ENCODE measurements at places on chromosomes 2 and 18.

- DNase-seq, result no peak
These were observed 32.7 kb downstream of the VSNL1 start for GRCh38 chr2:17573085-17573803.

DNA sequence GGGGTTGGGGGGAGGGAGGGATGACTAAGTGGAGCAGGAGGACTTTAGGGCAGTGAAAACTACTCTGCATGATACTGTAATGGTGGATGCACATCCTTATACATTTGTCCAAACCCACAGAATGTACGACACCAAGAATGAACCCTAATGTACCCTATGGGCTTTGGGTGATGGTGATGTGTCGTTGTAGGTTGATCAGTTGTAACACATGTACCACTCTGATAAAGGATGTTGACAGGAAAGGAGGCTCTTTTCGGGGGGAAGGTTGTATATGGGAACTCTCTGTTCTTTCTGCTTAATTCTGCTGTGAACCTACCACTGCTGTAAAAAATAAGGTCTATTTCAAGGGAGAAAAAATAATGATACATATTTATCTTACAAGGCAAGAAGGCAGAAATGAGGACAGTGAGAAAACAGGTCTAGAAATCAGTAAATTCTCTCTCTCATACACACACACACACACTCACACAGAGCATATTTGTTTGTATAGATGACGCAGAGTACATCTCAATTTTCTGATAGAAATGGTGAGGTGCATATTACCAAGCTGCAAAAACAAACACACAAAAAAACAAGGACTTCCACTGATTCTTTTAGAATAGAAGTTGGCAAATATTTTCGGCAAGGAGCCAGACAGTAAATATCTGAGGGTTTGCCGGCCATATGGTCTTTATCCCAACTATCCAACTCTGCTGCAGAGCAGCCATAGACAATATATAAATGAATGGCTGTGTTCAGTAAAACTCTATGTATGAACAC, 20.2 kb downstream of the FAM124B start:
- DNase-seq, result no peak

DNA sequence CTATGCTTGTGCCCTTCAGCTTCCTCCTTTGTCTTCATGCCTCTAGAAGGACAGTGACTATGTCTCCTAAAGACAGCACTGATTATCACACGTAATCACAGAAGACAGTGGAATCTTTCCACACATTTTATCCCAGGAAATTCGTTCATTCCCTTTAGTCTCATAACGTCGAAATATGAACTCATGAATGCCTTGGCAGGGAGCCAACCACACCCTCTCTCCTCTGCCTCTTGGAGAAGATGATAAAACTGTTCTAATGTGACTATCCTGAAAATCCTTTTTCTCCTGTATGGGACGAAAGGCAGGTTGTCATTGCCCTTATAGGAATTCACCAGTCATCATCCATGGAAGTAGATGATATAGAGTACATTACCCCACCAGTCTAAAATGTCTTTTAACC, 726.6 kb upstream of the FANCL start:
- DNase-seq, result no peak

GRCh38 chr2:150625303-150625702, 137.8 kb upstream of the RND3 start:
- no peak for DNase-seq

- no peak for DNase-seq
These were observed 64.4 kb upstream of the RAPH1 start for GRCh38 chr2:203599509-203599908.

DNA sequence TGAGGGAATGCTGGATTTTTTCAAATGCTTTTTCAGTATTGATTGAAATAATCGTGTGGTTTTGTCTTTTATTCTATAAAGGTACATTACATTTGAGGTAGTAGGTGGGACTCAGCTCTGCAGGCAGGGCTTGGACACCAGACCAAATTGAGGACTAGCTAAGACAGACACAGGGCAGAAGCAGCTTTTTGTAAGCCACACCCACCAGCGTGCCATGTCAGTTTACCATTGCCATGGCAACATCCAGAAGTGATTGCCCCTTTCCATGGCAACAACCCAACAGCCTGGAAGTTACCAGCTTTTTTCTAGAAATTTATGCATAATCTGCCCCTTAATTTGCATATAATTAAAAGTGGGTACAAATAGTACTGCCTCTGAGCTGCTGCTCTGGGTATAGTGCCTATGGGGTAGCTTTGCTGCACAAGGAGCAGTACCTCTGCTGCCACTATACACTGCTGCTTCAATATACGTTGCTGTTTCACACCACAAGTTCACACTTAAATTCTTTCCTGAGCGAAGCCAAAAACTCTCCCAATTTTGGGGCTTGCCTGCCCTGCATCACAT, 23.6 kb upstream of the VWA3B start:
- DNase-seq, result no peak

GRCh38 chr2:191166111-191166755, 15.4 kb upstream of the STAT4 start:
- DNase-seq, result no peak

DNA sequence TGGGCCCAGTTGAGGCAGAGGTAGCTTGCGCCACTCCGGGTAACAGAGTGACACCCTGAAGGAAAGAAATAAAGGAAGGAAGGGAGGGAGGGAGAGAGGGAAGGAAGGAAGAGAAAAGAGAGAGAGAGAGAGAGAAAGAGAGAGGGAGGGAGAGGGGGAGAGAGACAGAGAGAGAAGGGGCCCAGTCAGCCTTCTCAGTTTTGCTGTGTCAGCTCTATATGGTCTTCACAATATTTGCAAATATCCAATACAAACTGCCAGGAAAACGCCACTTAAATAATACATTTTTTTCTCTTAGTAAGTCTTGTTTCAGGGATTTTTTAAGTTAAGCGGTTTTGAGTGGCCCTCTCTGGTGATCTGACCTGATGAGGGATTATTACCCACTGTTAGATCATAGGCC, 5.6 kb upstream of the CHMP1B start:
- no peak for DNase-seq

DNA sequence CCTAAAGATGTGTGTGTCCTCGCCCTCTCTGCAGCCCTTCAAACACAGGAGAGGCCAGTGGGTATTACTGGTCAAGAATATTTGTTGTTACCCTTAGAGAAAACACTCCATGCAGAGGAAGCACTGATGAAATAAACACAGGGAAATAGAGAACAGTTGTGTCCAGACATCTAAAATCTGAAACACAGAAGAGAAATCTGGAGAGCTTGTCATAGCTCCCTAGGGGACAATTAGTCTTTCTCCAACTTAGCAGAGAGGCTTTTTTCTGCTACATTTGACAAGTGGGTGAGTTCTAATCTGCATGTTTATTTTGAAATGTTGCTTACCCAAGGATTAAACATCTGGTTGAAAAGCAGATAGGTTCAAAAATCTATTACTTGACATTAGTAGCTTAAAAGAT, 190.1 kb downstream of the CTNNA2 start:
- no peak for DNase-seq

DNA sequence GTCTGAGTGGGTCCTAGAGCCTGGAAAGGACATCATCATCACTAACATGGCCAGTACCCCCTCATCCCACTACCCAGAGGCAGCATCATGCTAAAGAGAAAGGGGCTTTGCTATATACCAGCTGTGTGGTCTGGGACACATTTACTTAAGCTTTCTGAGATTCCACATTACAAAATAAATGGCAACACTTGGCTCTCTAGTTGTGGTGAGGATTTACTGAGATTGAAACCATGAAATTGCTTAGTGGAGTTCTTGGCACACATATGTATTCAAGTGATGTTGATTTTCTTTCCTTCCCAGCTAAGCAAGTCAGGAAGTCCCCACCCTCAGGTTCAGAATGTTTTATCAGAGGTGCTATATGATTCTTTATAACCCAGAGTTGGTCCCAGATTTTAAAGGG, 362.0 kb downstream of the CLIP4 start:
- no peak for DNase-seq

- DNase-seq, result no peak
These were observed 26.8 kb downstream of the FAM178B start for GRCh38 chr2:96959406-96960110.

DNA sequence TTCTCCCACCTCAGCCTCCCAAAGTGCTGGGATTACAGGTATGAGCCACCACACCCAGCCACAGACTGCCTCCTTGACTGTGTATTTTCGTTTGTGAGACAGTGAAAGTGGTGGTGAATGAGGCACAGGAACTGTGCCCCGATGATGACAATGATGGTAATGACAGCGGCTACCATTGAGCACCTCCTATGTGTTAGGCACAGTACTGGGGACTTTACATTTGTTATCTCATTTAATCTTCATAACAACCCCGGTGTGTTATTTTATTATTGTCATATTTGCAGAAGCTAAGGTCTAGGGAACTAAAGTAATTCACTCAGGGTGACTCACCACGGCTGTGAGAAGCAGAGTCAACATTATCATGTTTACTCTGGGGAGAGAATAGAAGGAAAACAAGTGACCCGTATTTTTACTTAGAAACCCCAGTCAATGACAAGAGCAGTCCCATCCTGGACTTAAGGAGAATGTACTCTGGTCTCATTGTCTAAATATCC, 77.6 kb upstream of the ALPP start:
- DNase-seq, result no peak

DNA sequence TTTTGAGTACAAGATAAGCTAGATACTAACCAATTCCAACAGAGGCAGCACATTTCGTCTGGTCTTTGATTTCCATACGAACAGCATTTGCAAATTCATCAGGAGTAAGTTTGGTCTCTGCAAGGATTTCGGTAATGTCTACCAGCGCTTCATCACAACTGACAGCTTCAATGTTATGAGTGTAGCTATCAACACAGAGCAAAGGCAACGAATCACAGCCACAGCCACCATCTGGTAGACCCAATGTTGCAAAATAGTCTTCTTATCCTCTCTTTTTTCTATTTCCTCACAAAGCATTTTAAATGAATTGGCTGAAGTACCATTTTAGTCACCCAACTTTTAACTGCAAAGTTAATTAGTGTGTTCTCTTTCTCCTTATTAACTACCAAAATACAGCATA, 68.3 kb downstream of the REV1 start:
- no peak for DNase-seq

GRCh38 chr2:182069908-182070307, 84.3 kb downstream of the PPP1R1C start:
- DNase-seq, result peak; percentile 53

- no peak for DNase-seq
These were observed 500.4 kb downstream of the GALR1 start for GRCh38 chr18:77750006-77750405.

- no peak for DNase-seq
These were observed 1351.6 kb upstream of the NRXN1 start for GRCh38 chr2:52383541-52383940.

DNA sequence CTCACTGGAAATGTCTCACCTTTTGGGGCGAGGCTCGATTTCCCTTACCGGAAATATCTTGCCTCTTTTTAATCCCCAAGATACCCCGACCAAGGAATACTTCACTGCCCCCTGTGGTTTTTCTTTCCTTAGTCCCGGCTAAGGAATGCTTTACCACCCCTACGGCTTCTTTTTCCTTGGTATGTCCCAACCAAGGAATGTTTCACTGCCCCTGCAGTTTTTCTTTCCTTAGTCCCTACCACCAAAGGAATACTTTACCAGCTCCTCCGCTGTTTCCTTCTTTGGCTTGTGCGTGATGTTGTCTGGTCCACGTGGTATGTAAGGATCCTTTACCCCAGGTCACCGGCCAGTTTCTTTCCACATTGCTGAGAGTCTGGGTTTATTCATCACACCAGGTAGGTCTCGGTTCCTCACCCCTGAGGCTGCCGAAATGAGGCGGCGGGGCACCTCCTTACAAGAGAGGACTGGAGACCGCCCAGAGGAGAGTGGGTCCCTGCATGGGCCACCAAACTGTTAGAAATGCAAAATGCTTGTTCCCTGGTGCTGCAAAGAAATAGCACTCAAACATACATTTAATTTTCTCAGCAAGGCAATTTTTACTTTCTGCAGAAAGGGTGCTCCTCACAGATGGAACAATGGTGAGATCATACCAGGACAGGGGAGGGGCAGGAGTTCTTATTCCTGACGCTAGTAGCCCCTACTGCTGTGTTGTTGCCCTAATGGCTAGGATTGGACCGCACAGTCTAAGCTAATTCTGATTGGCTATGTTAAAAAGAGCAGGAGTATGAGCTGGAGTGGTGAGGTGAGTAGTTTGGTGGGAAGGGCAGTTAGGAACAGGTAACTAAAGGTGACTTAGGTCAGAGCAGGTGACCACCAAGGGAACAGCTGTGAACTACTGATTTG, 33.4 kb upstream of the CLASP1 start:
- no peak for DNase-seq

GRCh38 chr2:182852090-182852489, 14.3 kb downstream of the FRZB start:
- DNase-seq, result no peak

- DNase-seq, result no peak
These were observed 88.7 kb upstream of the CXCR4 start for GRCh38 chr2:136206613-136207012.

GRCh38 chr2:131492418-131493198, 411 bp upstream of the MZT2A start:
- DNase-seq, result peak; percentile 98

- no peak for DNase-seq
These were observed 140.4 kb upstream of the ALPP start for GRCh38 chr2:232238108-232238507.

GRCh38 chr2:23589220-23589647, 204.3 kb downstream of the KLHL29 start:
- no peak for DNase-seq

DNA sequence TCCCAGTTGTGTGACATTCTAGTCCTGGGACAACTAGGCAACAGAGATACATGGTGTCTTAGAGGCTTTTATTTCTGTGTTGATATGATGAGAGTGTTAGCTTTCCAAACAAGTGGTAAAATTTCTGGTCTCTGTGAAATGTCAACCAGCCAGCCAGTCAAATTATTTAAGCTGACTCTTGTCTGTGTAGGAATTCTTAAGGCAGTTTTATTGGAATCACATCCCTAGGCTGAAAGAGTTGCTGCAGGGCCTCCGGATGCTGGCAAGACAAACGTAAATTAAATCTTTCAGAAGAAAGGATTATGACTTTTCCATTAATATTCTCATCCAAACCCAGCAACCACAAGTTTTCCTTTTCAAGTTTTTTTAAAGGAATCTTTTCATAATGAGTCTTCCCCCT, 44.6 kb downstream of the SERPINB7 start:
- no peak for DNase-seq

DNA sequence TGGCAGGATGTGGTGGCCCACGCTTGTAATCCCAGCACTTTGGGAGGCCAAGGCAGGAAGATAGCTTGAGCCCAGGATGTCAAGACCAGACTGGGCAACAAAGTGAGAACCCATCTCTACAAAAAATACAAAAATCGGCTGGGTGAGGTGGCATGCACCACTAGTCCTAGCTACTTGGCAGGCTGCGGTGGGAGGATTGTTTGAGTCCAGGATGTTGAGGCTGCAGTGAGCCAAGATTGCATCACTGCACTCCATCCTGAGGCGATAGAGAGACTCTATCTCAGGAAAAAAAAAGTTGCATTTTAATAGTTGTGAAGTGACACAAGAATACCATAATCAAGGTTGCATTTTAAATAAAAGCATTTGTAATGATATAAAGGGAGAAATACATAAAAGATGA, 124.1 kb upstream of the SLC38A11 start:
- no peak for DNase-seq

- no peak for DNase-seq
These were observed 385.9 kb downstream of the TNS1 start for GRCh38 chr2:217616936-217617335.
